ENCODE measurements at places on chromosomes 7 and 10. TPM values are rescaled to one million over a fixed set of nuclear protein-coding genes. Genes with fewer than 3 reads are reported as not detected.

CYP2C8 gene
- 1.0 TPM for total RNA-seq

DNAJB6 gene
- total RNA-seq, result 200 TPM

TUBAL3 gene
- total RNA-seq, result 1.7 TPM

DNA sequence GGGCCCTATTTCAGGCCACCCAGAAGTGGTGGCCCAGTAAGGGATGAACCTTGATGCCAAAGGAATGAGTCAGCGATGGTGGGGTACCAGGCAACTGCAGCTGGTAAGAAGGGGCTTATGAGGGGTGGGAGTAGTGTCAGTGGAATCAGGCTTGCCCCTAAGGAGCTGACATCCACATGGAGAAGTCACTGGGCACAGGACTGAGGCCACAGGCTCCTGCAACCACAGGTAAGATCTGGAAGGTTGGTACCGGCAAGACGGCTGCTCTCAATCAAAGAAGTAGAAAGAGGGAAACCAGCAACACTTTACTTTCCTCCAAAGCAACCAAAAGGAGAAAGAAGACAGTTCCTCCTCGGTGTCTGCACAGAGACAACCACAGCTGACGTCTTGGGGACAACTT, 2.5 kb downstream of the GCK start:
- DNase-seq, result no peak

DNA sequence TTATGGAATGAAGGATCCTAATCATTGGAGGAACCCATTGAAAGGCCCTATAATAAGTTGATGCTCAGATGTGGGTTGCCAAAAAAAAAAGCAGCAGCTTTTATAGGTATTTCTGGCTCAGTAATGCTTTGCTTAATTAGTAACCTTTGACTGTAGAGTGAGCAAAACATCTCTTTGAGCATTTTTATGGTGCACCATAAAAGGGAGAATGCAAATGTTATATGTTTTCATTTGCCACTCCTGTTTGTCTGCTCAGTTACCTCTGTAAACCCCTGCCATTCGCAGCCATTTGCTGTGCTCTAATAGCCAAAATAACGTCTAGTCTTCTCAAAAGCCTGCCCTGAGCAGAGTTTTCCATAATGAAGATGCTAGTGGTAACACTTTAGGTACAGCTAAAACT, 589.1 kb upstream of the FOXK1 start:
- peak; percentile 50 for DNase-seq

GRCh38 chr7:16491148-16491547, 25.6 kb upstream of the SOSTDC1 start:
- peak; percentile 64 for DNase-seq

- no peak for DNase-seq
Measured at GRCh38 chr10:24681572-24682088, 42.1 kb downstream of the ARHGAP21 start.

Data from renal cortical epithelial cell (primary cell).